Left renal cortex interstitium (tissue), 4 donors: ENCODE measurements at places on chromosomes 3 and 15. TPM values are rescaled to one million over a fixed set of nuclear protein-coding genes. Genes with fewer than 3 reads are reported as not detected.

- DNase-seq, result no peak
Measured at GRCh38 chr3:85533586-85533985, 574.8 kb downstream of the CADM2 start.

DNA sequence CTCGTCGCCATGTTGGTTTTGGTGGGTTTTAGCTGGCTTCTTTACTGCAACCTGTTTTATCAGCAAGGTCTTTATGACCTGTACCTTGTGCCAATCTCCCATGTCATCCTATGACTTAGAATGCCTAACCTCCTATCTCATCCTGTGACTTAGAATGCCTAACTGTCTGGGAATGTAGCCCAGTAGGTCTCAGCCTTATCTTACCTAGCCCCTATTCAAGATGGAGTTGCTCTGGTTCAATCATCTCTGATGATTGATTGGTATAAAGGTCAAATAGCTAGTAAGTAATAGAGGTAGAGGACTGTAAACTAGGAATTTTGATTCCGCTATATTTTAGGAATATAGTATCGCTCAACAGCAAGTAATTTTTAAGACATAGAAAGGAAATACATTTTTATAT is 1.3 kb upstream of the ACKR2 start:
- DNase-seq, result no peak

- no peak for DNase-seq
Measured at GRCh38 chr3:155771126-155771525, 26.3 kb upstream of the PLCH1 start.

DNA sequence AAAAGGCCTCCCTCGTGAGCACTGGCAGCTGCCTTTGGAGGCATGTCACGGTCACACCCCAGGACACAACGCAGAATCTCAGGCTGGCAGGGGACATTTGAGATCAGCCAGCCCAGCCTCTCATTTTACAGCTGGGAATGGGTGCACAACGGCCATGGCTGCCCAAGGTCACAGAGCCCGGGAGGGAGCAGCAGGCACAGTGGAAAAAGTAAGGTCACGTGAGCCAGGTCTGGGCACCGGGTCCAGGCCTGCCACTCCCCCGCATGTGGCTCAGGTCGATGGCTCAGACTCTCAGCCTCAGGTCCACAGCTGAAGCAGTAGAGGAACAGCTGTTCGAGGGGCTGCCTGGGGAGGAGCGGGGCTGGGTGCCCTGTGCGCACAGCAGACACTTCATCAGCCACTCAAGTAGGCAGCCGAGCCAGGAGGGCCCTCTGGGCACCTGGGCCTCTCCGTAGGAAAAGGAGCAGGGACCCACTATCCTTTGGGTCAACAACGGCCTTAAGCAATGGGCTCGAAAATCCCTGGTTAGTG is 260.6 kb downstream of the GOLGA6L6 start:
- DNase-seq, result no peak

Gene AADACL2
- polyA plus RNA-seq, result not detected
